Hippocampal formation (tissue), 2 donors: ENCODE measurements at places on chromosomes 6 and 20.

GRCh38 chr6:9131201-9131600 is 695.9 kb upstream of the SLC35B3 start:
- no peak for DNase-seq

DNA sequence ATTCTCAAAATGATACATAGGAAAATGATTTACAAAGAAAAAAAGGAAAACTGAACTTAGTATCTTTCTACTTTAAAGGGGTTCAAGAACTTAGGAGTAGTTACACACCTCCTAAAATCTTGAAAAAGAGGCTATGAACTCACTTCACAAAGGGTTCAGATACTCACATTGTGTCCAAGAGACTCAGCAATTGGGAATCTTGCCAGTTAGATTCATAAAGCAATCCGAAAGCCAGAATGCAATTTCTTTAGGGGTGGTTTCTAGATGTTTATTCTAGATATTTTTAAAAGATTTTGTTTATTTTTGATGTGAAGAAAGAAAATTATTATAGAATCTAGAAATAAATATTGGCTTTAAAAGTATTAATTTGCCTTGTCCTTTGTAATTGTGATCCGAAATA is 1.7 kb upstream of the MYB start:
- no peak for DNase-seq

- no peak for DNase-seq
Observed at GRCh38 chr6:5729080-5729434, 277.7 kb downstream of the NRN1 start.

DNA sequence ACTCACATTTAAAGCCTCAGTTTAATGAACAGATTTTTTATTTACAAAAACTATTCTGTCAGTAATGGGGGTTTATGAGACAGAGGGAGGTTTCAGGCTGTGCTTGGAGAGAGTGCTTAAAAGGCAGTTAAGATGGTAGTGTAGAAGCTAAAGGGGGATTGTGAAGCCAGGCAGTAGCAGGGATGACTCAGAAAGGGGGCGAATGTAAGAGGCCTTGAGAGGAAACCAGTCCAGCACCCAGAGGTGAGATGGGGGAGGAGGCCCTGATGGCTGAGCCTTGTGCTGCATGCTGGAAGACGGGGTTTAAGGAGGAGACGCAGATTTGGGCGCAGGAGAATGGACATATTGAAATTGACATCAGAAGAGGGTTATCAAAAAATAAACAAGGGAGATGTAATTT is 6.6 kb upstream of the SERPINB9 start:
- no peak for DNase-seq

DNA sequence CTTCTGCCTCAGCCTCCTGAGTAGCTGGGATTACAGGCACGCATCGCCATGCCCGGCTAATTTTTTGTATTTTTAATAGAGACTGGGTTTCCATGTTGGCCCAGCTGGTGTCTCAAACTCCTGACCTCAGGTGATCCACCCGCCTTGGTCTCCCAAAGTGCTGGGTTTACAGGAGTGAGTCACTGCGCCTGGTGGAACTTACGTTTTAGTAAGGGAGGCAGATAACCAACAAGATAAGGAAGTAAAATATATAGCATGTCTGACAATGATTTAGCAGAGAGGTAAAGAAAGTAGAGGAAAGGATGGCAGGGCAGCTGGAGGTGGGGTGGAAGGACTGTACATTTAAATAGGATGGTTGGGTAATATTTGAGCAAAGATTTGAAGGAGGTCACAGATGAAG is 12.8 kb upstream of the MYMX start:
- DNase-seq: no peak

DNA sequence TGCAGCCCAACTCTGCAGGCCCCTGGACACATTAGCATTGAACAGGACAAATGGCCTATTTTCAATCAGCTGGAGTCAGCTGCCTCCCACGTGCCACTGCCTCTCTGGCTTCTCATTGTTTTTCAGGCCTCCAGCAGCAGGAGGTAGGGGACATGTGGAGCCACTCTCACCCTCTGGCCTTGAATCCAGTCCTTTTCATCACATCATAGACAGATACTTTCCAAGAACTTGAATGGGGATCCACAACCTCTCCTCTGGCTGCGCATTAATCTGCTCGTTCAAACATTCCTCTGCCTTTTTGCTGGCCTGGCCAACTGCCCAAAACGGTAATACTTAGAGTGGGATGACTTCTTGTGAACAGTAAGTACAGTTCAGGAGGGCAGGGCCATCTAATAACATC is 592.3 kb downstream of the PKHD1 start:
- peak; percentile 71 for DNase-seq

DNA sequence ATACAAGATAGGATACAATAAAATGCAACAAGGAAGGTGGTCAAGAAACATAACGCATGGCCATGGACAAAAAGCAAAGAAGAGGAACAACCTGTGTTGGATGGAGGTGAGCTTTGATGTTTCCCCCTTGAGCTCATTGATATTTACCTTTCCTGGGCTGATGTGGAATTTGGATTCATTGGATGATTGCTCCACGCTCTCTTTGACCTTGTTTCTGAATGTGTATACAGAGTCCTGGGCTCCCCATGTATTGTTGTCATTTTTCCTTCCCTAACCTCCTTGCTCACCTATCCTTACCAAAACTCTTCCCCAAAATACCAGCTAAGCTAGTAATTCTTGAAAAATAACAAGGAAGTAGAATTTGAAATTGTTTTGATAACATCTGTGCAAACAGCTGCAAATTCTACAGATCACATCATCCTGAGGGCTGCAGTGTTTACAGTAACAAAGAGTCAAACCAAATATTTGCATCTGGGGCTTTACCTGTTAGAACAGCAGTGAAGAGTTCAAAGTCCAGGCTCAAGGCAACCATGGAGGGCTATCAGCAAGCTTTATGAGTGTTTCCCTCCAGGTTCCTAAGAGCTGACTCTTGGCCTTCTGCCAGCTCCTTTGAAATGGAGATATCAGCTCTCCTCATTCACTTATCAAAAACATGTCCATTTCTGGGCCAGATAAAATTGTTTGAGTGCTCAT is 214.3 kb upstream of the MARCKS start:
- no peak for DNase-seq

DNA sequence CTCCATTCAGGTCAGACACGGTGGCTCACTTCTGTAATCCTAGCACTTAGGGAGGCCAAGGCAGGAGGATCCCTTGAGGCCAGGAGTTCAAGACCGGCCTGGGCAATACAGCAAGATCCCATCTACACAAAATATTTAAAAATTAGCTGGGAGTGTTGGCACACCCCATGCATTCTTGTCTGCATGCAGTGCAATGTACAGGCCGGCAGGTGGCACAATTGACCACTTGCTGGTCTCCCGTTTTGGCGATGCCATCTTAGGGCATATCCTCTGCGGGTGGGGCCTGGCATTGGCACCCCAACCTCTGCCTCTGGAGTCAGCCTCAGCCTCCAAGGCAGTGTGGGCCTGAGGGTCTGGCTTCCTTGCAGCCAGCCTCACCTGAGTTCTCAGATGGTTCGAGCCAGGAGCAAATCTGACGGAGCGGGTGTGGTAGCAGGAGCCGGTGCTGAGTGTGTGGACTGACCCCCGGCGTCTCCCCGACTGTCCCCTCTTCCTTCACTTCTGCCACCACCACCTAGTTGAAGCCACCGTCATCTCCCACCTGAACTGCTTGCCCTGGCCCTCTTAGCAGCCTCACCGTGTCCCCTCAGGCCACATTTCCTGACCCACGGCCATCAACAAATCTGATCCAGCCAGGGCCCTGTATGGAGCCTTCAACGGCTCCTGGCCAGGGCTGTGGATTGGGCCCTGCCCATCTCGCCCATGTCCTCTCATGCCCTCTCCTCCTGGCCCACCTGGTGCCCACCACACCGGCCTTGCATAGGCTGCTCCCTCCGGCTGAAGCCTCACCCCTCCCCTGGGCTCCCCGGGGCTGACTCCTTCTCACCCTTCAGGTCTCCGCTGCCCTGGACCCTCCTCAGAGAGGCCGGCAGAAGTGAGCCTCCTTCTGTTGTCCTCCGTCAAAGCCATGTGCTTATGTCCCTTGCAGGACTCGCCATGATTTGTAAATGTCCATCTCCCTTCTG is 44.0 kb downstream of the EFCAB8 start:
- DNase-seq: peak; percentile 58

- DNase-seq: no peak
Observed at GRCh38 chr6:154621686-154622085, 111.2 kb upstream of the CNKSR3 start.

- no peak for DNase-seq
Observed at GRCh38 chr20:45085289-45085688, 15.6 kb downstream of the KCNS1 start.

DNA sequence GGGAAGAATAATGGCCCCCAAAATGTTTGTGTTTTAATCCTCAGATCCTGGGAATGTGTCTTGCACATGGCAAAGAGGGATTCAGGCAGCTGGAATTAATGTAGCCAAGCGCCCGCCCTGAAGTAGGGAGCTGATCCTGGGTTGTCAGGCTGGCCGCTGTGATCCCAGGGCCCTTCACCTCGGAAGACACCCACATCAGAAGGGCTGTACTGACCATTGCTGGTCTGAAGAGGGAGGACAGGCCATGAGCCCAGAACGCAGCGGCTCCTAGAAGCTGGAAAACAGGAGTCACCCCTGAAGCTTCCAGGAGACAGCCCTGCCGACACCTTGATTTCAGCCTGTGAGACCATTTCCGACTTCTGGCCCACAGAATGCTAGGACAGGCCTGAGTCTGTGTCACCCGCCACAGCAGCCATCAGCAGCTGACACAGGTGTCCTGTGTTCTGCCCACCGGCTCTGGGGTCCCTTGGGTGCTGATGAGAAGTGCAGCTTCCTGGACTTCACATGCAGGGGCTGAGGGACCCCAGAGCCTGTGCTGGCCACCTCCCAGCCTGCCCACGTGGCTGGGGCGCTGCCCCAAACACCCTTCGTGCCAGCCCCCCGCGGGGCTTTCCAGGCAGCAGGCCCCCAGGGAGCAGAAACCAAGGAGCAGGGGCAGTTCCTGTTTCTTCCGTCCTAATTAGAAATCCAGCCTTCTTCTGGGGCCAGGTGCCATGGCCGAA is 86.3 kb downstream of the ERMARD start:
- no peak for DNase-seq

- no peak for DNase-seq
Observed at GRCh38 chr6:125257351-125257750, 44.4 kb downstream of the HDDC2 start.

- DNase-seq: no peak
Observed at GRCh38 chr6:37048851-37049757, 43.6 kb downstream of the FGD2 start.

- DNase-seq: no peak
Observed at GRCh38 chr20:5657190-5657875, 92.9 kb upstream of the SHLD1 start.

- DNase-seq: no peak
Observed at GRCh38 chr6:21265730-21266044, 327.9 kb upstream of the SOX4 start.

- DNase-seq: peak; percentile 61
Observed at GRCh38 chr6:53986165-53986720, 125.0 kb upstream of the MLIP start.

DNA sequence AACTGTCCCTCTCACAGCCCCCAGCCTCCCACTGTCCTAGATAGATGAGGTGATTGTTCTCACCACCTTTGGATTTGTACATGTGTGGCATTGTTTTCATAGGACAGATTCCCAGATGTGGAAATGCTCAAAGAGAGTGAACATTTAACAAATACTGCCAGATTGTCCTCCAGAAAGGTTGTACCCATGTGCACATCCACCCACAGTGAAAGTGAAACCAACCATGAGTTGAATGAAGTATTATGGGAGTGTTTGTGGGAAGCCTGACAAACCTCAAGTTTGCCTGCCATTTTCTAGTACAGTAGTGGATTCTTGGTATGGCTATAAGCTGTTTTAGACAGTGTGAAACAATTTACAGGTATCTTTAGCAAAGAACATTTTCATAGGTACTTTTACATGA is 42.7 kb downstream of the ANKRD6 start:
- no peak for DNase-seq

GRCh38 chr6:42429836-42430235 is 21.9 kb downstream of the TRERF1 start:
- no peak for DNase-seq

- DNase-seq: peak; percentile 8
Observed at GRCh38 chr20:56343861-56344381, 14.9 kb upstream of the FAM210B start.

GRCh38 chr20:11432407-11432806 is 485.3 kb upstream of the BTBD3 start:
- no peak for DNase-seq

- DNase-seq: no peak
Observed at GRCh38 chr6:5125152-5126006, 40.2 kb downstream of the PPP1R3G start.

DNA sequence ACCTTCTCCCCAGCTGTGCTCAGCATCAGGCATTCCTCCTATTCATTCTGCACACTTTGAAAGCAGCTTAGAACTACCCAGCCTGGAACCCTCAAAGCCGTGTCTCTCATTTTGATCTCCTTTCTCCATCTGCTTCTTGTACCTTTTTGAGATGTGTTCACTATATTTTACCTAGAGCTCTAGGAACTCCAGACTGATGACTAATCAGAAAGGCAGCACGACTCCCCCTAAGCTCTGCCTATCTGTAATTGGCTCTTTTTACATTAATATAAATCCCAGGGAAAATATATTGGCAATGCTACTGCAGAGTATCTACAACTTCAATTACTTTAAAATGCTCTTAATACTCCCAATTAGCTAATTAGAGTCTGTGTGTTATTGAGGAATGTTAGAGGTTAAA is 671.5 kb downstream of the CBLN4 start:
- DNase-seq: no peak

DNA sequence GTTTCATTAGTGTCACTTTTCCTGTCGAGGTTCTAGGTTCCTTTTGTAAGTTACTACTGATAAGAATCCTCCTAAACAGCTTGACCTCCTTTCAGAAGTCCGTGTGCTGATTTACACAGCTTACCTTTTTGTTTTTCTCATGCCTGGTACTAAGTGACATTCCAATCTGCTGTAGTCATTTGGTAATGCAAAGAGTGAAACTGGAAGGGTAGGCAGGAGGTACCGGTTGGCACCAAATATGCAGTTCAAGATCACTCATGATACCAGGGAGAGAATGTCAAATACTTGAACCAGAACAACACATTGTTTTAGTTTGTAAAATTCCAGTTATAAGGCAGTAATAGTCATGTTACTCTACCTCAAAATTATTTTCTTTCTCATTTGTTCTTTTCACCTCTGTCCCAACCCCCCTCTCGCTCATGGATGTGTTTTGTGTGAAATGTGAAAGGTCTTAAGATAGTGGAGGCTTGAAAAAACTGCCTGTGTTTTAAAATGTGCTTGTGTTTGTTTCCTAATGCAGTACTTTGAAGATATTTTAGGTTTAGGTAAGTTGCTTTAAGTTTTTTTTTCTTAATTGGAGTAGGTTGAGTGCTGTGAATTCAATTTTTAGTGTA is 23.2 kb downstream of the AFDN start:
- DNase-seq: no peak

DNA sequence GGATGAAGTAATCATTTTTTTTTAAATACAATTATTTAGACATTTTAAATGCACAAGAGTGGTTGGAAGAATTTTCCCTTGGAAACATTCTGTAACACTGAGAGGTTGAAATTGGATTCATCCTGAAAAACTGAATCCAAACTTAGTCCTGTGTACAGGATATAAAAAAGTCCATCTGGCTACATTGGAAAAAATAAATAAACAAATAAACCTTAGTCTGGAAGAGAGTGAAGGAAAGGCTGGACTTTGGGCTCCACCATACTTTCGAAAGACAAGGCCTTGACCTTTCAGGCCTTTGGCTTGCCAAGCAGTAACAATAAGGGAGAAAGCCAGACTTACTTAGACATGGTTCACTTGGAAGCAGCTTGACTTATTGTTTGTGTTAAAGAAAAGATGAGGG is 664.3 kb downstream of the TENT5A start:
- no peak for DNase-seq

- DNase-seq: no peak
Observed at GRCh38 chr6:16511040-16511660, 250.1 kb downstream of the ATXN1 start.
